Fibroblast of skin of right biceps (primary cell): ENCODE measurements at places on chromosomes 5 and 9.

GRCh38 chr9:79559495-79560181 lies 12.1 kb upstream of the TLE4 start:
- DNase-seq: no peak

DNA sequence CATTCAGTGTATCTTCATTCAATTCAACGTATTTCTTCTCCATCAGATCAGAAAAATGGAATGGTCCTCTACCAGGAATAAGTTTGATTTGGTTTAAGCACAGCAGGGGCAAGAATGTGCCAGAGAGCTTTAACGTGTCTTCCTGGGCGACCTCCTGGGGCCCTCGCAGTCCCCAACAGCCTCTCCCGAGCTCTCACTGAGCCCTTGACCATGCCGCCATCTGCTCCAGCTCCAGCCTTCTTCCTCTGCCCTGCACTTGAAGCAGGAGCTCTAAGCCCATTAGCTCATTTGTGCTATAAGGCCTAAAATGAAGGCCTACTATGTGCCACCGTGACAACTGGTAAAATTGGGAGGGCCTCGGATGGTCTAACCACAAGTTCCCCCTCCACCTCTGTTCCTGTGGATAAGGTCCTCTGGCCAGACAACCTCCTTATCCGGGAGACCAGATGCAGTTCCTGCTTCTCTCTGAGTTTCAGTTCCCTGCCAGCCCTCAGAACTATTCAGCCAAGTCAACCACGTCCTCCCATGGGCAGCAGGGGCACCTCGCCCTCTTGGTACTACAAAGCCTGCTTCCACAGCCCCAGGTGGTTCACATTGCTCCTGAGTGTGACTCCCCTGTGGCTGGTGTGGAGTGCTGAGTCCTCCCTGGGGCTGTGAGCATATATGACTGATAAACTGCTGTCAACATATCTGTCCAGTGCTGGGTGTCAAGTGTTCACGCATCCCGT lies 35.8 kb downstream of the C5orf15 start:
- no peak for DNase-seq

DNA sequence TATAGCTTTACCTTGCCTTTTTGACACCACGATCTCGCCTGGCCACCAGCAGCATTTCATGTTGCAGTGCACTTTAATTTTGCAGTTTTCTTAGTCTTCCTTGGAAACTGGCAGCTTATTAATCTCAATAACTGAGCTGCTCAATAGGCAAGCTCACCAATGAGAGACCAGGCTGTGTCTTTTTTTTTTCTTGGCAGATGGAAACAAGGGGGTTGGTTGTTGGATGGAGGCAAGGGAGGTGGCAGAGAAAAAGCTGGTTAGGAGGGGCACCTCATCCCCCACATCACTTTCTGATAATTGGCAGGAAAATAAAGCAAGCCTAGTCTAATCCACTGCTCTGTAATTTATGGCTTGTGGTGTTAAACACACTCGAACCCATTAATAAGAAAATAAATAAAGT lies 324.5 kb upstream of the WWC1 start:
- DNase-seq: no peak

- DNase-seq: peak; percentile 66
Observed at GRCh38 chr5:113546703-113547183, 33.2 kb downstream of the YTHDC2 start.

DNA sequence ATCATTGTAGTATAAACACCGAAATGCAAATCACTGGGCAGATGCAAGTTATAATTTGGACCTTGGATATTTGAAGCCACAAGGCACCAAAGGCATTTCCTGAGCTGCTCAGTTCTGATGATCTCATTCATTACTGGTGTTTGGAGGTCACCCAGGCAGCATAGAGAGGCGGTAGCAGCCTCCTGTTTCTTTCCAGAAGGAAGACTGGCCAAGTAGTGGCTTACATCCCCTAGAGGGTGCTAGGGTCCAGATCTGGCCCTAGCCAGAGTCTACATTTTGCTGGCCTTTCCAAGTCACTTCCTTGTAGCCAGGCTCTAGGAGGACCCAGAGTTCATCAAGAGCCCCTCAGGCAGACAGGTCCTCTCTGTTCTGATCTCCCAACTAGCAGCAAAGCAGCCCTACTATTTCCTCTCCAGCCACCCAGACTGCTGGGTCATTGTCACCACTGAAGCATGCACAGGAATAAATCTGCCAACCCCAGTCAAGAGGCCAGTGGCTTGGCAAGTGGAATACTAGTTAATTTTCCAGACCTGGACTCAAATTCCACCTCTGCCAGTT lies 33.4 kb upstream of the TTC1 start:
- peak; percentile 96 for DNase-seq

DNA sequence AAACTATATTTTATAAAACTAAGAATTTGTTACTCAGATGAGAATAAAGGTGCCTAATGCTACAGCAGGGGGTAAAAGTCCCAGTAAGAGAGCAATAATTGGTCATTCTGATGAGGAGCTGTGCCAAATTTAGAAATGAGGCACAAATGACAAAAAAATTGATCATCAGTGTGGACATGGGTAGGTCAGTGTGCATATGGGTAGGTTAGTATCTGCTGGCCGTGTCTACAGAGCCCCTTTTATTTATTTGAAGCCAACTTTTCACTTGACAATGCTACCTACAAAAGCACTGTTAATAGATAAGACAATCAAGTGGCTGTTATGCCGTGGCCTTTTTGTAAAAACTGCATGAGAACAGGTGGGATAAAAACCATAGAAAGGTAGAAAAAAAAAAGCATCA lies 454.6 kb downstream of the RAB3C start:
- no peak for DNase-seq

DNA sequence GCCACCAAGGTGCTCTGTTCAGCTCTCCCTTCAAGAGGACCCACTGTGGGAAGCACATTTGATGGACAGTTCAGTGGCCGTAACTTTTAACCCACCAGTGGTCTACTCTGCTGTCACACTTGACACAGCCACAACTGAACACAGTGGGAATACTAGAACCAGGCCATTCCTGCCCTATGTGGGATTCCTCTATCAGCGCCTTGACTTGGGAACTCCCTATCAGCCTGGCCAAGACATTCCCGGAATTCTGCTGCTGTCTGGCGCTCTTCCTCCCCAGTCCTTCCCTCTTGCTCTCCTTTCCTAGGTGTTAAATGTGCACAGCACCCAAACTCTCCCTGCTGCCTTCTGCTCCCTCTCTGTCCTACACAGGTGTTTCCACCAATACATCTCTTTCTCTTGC lies 23.1 kb upstream of the SH3PXD2B start:
- DNase-seq: no peak

GRCh38 chr9:92738661-92739081 lies 26.0 kb downstream of the BICD2 start:
- DNase-seq: no peak

GRCh38 chr9:642014-642413 lies 199.5 kb upstream of the DMRT1 start:
- no peak for DNase-seq

DNA sequence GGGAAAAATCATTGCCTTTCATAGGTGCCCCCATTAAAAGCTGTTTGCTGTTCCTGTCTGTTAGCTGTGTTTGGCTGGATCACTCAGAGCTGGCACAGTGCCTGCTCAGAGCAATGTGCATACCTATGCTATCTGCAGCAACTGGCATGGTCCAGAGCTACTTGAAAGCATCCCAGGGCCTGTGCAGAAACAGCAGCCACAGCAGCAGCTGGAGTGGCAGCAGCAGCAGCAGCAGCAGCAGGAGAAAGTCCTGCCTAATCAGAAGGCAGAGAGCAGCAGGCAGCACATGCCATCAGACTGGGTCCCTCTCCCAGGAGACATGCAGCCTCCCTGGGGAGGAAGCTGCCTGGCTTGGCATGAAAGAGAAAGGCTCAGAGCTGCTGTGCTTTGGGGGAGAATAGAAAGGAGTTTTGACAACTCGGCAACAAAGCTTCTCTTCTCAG lies 243.8 kb upstream of the WWC1 start:
- peak; percentile 34 for DNase-seq

DNA sequence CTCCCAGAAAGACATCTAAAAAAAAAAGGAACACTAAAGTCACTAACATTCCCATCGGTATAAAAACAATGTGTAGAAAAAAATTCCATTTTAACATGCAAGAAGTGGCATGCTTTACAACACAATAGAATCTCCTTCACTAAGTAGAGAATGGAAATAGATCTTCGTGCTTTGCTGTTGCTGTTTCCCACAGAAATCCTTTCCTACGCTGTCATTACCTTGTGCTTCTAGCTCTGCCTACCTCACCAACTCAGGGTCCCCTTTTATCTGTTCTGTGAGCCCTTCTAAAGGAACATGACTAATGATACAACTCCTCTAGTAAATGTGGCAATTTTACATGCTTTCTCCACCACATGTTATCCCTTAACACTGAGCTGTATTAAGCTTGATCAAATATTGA lies 202.9 kb downstream of the MCTP1 start:
- peak; percentile 49 for DNase-seq

DNA sequence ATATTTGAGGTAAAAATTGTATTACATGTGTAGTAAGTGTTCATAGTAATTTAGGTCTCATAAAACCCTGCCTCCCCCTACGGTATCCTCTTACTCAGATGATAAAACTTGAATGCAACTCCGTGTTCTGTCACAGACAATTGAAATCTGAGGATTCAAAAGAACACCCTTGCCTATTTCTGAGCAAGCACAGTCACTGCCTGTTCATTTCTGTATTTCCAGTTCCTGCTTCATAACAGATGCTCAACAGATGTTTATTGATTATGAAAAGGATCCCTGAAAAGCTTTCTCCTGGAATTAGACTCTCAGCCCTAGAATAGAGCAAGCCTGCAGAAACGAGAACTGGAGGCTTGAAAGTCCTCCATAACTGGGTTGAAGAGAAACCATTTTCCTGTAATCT lies 144.1 kb upstream of the SPEF2 start:
- DNase-seq: no peak

DNA sequence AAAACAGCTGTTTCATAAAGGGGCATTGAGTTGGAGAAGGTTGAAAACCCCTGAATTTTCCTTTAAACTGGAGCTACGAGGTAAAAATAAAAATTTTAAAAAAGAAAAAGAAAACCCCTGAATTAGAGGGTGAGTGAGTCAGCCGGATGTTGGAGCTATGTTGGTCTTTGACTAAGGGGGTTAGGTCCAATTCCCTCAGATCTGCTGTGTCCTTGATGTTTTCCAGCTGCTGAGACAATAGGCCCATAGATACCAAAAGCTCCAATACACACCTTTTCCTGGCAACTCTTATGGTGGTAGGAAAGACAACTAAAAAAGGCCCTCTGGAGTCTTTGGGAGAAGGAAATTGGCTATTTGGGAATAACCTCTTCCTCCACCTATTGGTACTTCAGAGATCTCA lies 79.4 kb upstream of the SAP30L start:
- peak; percentile 48 for DNase-seq

- no peak for DNase-seq
Observed at GRCh38 chr5:109256486-109256885, 153.3 kb downstream of the PJA2 start.

DNA sequence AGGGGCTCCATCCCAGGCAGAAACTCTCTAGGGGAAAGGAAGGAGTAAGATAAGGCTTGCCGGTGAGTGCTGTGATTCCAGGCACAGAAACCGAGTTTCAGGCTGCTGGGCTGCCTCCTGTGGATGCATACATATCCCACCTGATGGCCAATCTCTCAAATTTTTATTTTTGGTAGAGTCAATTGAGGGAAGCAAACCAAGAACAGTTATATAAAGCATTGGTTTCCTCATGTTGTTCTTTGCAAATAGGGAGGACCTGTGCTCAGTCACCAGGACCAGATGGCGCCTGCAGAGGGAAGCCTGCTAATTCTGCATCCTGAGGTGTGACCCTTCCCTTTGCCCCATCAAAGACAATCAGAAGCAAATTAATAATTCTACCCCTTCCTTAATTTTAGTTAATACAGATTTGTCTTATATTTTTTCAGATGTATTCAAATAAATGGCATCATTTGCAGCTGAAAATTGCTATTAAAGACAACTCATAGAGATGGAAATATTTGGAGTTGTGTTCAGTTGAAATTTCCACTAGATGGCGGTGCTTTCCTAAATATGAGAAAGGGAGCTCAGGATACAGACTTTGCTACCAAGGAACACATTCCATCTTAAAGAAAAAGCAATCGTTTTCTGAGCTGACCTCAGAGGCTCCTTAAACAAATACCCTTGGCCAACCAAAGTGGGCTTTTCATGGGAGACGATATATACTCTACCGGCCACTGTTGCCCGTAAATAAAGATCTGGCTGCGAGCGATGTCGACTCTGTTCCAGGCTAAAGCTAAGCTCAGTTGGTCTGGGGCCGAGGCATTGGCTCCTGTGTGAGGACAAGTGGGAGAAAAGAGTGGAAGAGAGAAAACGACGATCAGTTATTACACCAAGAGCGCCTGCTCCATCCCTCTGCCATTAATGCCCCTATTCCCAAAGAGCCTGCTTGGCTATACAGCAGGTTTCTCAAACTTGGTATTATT lies 225.7 kb upstream of the KLF9 start:
- peak; percentile 59 for DNase-seq

DNA sequence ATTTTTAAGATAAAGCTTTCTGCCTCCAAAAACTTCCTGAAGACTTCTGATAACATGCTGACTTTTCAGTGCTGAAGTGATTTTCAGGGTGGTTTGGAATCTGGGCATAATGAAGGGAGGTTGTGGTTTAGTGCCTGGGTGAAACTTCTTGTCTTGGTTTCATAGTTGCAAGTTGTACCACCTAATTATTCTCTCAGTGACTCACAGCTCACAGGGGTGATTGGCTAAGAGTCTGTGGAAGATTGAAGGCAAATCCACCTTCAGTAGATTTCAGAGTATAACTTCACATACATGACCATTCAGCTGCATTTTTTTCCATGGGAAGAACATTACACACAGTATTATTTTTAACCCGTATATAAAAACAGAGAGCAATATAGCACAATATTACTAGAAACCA lies 199.9 kb downstream of the PTTG1 start:
- no peak for DNase-seq

DNA sequence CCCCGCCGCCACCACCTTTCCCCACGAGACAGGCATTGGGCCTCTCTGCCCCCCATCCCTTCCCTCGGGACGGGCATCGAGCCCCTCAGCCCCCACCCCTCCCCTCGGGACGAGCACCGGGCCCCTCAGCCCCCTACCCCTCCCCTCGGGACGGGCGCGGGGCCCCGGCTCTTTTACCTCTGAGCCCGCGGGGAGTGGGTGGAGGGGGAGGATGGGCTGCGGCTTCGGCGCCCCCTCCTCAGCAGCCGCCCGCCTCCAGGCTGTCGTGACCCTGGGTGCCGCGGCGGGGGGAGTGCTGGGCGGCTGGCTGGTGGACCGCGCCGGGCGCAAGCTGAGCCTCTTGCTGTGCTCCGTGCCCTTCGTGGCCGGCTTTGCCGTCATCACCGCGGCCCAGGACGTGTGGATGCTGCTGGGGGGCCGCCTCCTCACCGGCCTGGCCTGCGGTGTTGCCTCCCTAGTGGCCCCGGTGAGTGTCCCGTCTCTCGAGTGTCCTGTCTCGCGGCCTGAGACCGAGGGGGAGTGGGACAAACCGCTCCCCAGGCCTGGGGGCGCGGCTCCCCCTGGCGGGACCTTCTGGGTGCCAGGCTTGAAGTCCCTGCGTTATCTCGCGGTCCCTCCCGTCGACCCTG lies 791 bp downstream of the SLC2A8 start:
- peak; percentile 30 for DNase-seq

- peak; percentile 65 for DNase-seq
Observed at GRCh38 chr9:114688909-114689610, 7.1 kb upstream of the TEX48 start.
